H4 (cell line): ENCODE measurements at places on chromosomes 16 and 17.

DNA sequence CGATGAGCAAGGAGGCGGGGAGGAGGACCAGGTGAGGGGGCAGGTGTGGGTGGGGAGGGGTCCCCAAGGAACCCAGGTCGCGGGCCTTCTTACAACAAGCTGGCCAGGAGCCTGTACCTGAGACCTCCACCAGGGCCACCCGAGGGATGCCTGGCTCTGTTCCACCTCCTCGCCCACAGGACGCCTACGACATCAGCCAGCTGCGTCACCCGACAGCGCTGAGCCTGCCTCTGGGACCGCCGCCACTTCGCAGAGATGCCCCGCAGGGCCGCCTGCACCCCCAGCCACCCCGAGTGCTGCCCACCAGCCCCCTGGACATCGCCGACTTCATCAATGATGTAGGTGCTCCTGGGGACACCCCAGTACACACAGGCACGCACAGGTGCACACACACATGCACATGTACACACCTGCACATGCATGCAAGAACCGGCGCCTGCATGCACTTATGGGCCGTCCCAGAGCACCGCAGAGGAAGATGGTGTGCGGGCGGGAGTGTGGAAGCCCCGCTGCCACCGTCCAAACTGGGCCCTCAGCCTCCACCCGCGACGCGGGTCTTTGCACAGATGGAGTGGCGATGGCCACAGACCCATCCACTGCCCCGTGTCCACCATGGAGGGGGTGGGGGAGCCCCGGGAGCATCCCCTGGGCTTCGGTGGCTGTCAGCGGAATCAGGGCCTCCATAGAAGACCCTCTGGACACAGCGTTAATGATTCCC lies 6.6 kb downstream of the SLC22A31 start:
- no peak for DNase-seq

- no peak for DNase-seq
Observed at GRCh38 chr16:86946396-86946795, 368.0 kb downstream of the FOXL1 start.

GRCh38 chr16:85984231-85984880 lies 85.4 kb downstream of the IRF8 start:
- no peak for DNase-seq

- DNase-seq: no peak
Observed at GRCh38 chr16:3954411-3954921, 74.0 kb upstream of the CREBBP start.

GRCh38 chr17:35801583-35802224 lies 6.3 kb upstream of the MMP28 start:
- DNase-seq: peak; percentile 49

- peak; percentile 38 for DNase-seq
Observed at GRCh38 chr17:38585056-38585917, 20.5 kb downstream of the SRCIN1 start.

DNA sequence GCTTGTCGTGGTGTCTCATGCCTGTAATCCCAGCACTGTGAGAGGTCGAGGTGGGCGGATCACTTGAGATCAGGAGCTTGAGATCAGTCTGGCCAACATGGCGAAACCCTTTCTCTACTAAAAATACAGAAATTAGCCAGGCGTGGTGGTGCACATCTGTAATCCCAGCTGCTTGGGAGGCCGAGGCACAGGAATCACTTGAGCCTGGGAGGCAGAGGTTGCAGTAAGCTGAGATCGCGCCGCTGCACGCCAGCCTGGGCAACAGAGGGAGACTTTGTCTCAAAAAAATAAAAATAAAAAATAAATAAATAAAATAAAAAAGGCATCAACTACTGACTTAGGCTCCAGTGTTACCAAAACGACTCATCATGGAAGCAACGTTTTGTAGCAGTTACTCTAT lies 115.5 kb downstream of the PLCG2 start:
- no peak for DNase-seq

GRCh38 chr17:68424203-68424602 lies 33.1 kb downstream of the WIPI1 start:
- DNase-seq: peak; percentile 1

DNA sequence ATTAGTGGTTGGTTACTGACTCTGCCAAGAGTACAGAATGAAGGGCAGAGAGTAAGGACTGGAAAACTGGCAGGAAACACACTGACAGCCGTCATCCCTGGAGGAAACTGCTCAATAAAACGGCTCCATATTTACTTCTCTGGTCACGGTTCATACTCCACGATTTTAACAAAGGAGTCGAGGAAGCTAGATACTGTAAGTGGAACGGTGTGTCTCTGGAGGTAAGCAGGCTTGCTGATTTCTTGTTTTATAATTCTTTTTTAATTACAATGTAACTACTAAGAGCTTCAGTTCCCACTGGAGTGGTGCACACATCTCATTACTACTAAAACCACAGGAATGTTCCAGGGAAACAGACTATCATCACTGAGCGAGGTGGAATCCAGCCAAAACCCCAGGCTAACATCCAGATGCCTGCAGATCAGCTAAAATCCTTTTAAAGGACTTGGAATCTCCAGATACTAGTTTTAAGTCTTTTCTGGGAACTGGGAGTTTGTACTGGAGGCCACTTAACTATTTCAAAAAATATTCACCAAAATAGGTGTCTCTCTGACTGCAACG lies 17.8 kb downstream of the SERPINF1 start:
- DNase-seq: peak; percentile 91

GRCh38 chr16:4328046-4328781 lies 12.3 kb downstream of the GLIS2 start:
- DNase-seq: no peak

- DNase-seq: no peak
Observed at GRCh38 chr17:44012391-44012790, 2.4 kb downstream of the TMEM101 start.

- no peak for DNase-seq
Observed at GRCh38 chr16:53870831-53871230, 166.9 kb downstream of the FTO start.

- no peak for DNase-seq
Observed at GRCh38 chr17:19372439-19372838, 5.9 kb upstream of the MAPK7 start.
